Astrocyte of the hippocampus (primary cell): ENCODE measurements at places on chromosomes 1 and 21.

GRCh38 chr21:26391166-26391565 lies 181.9 kb downstream of the CYYR1 start:
- DNase-seq = no peak

- DNase-seq = no peak
Observed at GRCh38 chr1:239539051-239539450, 152.7 kb downstream of the CHRM3 start.

GRCh38 chr1:32470991-32471694 lies 6.3 kb downstream of the ZBTB8B start:
- DNase-seq = no peak

DNA sequence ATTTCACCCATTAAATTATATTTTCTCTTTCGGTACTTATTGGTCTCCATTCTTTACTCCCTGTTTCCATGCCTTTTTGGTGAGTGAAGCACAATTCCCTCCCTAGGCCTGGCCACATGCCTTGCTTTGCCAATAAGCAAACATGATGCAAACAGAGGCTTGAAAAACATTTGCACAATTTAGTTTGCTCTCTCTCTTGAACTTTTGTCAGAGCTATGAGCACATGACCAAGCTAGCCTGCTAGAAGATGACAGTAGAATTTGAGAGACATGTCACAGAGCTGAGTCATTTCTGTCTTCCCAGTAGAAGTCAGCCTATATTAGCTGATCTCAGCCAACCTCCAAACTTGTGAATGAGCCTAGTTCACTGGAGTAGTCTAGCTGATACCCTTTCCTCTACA lies 24.6 kb downstream of the ANGPTL3 start:
- DNase-seq = peak; percentile 85

DNA sequence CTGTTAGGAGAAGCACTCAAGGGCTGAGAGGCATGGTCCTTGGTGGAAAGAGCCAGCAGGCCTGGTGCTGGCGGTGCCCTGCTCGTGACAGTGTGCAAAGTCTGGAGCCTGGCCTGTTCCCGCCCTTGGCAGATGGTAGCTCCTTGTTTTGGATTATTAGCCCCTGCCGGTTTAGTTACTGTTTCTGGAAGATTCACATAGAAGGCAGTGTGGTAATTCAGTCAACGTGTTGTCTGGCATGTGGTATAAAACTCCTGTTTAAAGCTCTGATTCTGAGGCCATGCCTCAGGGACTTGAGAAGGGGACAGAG lies 6.8 kb downstream of the PKNOX1 start:
- DNase-seq = no peak

DNA sequence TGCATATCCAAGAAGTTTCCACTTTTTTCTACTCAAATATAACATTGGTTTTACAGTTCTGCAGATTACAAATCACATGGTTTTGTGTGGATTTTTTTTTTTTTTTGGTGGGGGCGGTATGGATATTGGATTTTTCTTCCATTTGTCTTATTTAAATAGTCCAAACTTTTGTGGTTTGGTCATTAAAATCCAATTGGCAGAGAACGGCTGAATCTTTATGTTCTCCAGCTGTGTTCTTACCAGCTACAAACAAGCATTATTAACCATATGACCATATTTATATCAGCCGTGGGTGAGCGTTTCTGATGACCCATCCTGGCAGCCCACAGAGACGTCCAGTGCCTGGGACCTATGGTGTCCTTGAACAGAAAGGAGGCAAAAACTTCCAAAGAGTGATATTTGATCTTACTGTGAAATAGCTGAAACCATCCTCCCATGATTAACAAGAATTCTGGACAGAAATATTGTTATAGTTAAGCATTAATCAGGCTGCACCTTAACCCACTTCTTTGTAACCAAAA lies 200.4 kb downstream of the LYPLAL1 start:
- no peak for DNase-seq

DNA sequence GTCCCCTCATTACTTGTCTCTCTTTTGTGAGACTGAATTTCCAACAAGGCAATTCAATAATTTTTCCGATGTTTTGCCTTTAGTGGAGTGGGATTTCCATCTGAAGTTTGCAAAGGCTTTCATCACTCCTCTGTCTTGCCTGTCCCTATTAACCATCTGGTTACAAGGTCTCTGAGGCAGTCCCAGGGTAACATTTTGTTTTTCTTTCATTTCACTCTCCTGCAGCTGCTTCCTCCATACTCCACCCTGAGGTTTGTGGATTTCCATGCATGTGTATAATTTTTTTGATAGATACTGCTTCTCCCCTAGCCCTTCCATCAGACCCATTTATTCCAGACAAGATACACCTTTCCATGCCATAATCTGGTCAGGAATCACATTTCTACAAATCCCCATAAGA lies 366.8 kb downstream of the PTBP2 start:
- no peak for DNase-seq

- no peak for DNase-seq
Observed at GRCh38 chr1:67097305-67097704, 37.5 kb downstream of the C1orf141 start.

- no peak for DNase-seq
Observed at GRCh38 chr1:216576234-216576937, 146.8 kb downstream of the ESRRG start.

DNA sequence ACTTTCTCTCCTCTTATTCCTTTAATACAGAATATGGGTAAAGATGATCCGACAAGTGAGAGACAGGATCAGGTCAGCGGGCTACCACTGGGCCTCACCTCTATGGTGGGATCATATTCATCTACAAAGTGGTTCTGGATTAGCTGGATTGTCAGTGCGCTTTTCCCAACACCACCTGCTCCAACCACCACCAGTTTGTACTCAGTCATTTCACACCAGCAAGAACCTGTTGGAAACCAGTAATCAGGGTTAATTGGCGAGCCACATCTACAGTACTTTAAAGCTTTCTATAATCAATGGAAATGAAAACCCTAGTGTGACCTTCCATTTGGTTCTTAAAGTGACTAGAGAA lies 643 bp downstream of the NRAS start:
- DNase-seq = no peak

- DNase-seq = no peak
Observed at GRCh38 chr21:41373253-41373652, 11.4 kb downstream of the MX2 start.

DNA sequence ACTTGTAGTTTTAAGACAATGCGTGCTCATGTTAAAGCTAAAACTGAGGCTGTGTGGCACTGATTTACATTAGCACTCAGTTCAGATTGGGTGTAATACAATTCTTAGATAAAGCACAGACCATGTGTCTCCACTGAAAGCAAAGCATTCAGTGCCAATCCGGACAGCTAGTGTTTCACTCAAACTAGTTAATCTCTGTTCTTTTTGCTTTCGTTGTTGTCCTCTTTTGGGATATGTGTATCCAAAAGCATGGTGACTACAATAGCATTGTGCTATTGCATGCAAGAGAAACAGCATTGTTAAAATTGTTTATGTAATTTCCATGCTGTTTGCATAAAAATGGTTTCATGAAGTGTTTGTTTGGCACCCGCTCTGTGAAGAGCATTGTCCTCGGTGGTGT lies 54.6 kb downstream of the F3 start:
- DNase-seq = no peak

GRCh38 chr1:224387302-224387912 lies 30.7 kb downstream of the CNIH4 start:
- no peak for DNase-seq

DNA sequence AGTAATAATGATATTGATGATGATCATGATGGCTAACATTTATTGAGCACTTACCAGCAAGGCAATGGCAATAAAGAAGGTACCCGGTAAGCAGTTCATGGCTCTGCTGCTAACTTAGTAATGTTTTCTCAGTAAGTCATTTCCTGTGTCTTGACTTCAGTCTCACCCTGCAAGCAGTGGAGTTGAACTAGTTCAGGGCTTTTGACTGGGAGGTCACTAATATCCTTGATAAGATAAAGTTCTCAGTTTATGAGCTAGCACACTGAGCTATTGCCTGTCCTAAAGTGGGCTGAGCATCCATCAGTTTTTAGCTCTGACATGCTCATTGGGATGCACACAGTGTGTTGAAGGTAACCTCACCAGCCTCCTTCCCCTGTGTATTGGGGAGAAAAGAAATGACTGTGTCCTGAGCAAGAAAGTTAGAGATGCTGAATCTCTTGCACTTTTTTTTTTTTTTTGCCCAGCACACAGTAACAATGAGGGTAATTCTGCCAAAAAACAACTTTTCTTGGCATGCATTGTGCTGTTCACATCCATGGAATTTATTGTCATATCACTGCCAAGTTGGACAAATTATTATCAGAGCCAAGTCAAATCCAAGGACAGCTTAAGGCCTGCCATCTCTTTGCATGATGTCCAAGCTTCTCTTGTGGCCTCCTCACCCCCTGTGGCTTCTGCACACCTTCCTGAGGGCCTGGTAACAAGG lies 55.5 kb upstream of the GADD45A start:
- peak; percentile 62 for DNase-seq
